ENCODE measurements at places on chromosomes 12 and 14.

GRCh38 chr12:90969346-90969745 is 14.4 kb upstream of the CCER1 start:
- DNase-seq = no peak

DNA sequence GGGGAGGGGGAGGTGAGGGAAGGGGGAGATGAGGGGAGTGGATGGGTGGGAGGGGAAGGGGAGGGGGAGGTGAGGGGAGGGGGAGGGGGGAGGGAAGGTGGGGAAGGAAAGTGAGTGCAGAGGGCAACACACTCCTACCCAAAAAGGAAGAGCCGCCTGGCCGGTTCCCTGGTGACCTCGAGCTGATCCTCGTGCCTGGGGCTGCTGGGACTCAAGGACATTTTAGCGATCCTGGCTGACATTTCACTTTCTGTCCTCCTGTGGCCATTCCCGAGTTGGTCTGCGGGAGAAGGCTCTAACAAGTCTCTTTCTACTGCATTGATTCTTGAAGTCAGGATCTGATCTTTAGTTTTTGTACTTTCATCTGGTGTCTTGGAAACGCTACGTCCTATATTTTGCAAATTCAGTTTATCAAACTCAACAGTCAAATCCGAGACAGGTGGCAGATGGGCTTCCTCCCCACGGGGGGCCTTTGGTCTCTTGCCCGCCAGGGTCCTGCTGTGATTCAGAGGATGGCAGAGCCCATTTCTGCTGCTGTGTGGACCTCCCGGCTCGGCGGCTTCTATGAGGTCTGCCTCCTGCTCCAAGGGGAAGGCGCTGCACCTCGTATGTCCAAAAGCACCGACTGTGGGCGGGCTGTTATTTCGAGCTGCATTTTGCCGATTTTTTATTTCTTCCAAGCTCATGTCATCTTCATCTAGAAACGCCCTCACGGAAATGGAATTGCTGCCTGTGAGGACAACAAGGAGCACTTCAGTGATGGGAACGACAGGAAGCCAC is 19.1 kb downstream of the PGAM5 start:
- no peak for DNase-seq

DNA sequence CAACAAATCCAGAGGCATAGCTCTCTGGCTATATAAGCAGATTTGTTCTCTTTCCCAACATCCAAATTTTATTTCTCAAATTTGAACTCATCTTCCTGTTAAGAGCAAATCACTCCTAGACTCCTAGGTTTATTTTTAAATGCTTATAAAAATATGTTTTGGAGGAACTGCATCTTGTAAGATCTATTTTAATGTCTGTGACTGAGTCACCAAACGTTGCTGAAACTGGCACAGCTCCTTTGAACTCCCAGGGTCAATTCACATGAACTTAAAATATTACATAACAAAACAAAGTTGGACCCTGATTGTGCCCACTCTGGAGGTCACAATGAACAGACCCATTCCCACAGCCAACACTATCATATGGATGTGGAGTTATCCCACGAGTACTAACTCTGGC is 23.9 kb downstream of the ANAPC7 start:
- DNase-seq = no peak

GRCh38 chr12:13942826-13943225 is 38.6 kb downstream of the GRIN2B start:
- DNase-seq = no peak

GRCh38 chr12:91215940-91216454 is 33.4 kb upstream of the DCN start:
- no peak for DNase-seq

DNA sequence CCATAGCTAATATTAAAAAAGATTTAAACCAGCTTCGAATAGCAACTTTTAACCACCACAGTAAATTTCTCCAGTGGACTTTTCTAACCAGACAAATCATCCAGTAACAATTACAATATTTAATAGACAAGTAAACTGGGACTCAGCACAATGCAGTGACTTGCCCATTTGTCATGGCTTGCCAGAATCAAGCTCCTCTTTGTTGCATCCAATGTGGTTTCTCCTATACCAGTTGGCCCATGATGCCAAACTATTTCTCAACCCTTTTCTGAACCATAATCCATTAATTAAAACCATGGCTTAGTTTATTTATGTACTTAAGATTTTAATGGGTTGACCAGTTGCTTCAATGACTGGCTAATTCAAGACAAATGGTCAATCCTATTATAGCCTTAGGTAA is 64.4 kb downstream of the DIO2 start:
- DNase-seq = no peak

GRCh38 chr12:14938301-14938700 is at the start of gene ERP27:
Gene ERP27 (minus strand): TSS chr12:14938537. CDS start chr12:14938508, 29 bp downstream.
- no peak for DNase-seq

- no peak for DNase-seq
These were observed 100.3 kb downstream of the LIN7A start for GRCh38 chr12:80837342-80837978.

- no peak for DNase-seq
These were observed 40.0 kb upstream of the GTF2A1 start for GRCh38 chr14:81260732-81261131.

GRCh38 chr12:124694250-124694649 is 126.8 kb upstream of the NCOR2 start:
- DNase-seq = no peak

DNA sequence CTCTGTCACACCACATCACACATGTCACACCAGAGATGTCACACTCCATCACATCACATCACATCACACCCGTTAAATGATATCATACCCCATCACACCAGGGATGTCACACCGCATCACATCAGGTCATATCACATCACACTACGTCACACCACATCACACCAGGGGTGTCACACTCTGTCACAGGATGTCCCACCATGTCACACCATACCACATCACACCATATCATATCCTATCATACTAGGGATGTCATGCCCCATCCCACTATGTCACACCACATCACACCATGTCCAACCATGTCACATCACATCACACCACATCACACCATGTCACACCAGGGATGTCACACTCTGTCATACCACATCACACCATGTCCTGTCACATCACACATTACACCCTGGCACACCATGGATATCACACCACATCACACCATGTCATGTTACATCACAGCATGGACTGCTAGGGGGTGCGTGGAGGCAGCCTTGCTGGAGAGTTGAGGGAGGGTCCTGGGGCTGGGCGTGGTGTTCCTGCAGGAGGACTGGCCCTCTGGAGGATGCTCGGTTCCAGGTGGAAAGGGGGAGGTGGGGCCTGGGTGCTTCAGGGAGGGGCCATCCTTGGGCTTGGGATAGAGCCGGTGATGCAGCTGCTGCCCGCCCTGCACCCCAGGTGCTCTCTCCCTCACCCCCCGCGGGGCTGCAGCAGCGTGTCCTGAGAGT is 134.6 kb downstream of the TMEM121 start:
- no peak for DNase-seq

GRCh38 chr14:65321370-65321875 is 91.1 kb upstream of the FUT8 start:
- no peak for DNase-seq

- DNase-seq = no peak
These were observed 11.3 kb downstream of the ASB8 start for GRCh38 chr12:48145981-48146380.

GRCh38 chr14:68586896-68587751 is 205.7 kb downstream of the ZFP36L1 start:
- no peak for DNase-seq

DNA sequence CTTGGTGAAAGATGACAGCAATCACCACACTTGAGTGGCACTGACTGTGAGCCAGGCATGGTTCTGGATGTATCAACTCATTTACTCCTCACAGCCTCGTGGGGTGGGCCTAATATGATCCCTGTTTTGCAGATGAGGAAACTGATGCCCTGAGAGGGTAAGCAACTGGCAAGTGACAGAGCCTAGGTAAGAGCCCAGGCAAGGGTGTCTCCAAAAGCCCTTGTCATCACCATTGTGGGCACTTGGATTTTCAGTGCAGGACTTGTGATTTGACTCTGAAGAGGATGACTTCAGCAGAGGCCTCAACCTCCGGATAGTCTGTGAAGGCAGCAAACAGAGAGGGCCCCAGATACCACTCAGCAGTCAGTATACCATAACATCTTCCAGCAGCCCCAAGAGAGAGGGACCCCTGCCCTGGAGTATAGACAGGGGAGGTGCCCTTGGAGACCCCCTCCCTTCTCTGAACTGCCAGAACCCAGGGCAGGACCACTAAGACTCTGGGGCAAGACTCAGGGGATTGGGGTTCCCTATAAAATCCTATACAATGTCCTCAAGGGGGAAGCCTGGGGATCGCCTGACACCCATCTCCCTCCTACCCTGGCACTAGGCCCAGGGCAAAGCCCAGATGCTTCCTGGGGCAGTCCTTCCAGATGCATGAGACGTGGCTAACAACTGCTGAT is 7.1 kb upstream of the KRT5 start:
- no peak for DNase-seq

DNA sequence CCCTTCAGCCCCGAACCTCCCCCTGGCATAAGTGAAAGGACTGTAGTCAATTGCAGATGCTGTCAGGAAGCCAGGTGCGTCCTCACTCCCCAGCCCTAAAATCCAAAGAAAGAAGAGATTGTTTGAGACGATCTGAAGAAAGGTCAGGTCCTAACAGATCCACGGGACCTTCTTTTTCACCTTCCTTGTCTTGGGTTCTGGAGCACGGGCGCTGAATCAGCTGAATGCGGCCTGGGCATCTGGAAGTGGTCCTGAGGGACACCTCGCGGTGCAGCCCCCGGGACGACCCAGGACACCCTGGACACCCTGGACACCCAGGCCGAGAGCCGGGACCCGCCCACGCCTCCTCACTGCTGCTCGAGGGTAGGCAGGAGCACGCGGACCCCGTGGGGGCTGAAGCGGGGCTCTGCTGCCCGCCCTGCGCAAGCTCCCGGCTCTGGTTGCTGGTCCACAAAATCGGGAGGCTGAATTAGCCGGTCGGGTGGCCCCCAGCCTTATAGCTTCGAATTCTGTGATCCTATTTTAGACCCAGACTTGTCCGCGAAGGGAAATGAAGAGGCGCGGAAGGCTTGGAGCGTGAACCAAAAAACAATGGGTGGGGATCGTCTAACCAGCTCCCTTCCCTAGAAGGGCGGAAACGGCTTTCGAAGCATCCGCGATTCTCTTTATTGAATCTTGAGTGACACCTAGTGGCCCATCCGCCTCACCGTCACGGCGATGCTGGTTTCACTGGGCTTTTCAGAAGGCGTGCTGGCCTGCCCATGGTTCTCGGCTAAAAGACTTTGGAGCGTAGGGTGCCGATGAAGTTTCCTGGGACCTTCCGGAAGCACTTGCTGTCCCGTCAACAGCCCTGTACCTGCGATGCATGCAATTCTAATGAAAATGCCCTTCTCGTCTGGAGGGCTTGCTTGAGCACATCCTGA is 46.4 kb upstream of the PLXNC1 start:
- peak; percentile 70 for DNase-seq

DNA sequence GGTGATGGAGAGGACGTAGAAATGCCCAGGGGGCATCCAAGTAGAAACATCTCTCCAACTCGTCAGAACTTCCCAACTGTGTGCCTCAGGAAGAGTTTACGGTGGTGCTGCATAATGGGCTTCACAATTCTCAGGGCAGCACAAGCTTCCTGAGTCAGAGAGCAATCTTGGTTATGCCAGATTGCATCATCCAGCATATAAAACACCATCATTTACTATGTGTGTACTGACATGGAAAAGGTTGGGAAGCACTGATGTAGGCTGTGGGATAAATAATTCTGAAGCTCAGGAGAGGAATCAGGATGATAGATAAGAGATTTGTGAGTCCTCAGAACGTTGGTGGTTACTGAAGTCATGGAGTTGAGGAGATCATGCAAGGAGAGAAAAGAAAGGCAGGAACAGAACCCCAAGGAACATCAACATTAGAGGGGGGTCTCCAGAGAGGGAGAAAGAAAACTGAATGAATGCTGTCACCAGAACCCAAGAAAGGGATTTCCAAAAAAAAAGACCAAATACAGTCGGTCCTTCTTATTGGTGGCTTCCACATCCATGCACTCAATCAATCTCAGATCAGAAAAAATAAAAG is 4.7 kb upstream of the NCKAP5L start:
- DNase-seq = no peak

GRCh38 chr14:44700694-44701093 is 193.6 kb upstream of the FSCB start:
- no peak for DNase-seq

GRCh38 chr12:109961201-109961600 is 35.0 kb downstream of the GIT2 start:
- no peak for DNase-seq

DNA sequence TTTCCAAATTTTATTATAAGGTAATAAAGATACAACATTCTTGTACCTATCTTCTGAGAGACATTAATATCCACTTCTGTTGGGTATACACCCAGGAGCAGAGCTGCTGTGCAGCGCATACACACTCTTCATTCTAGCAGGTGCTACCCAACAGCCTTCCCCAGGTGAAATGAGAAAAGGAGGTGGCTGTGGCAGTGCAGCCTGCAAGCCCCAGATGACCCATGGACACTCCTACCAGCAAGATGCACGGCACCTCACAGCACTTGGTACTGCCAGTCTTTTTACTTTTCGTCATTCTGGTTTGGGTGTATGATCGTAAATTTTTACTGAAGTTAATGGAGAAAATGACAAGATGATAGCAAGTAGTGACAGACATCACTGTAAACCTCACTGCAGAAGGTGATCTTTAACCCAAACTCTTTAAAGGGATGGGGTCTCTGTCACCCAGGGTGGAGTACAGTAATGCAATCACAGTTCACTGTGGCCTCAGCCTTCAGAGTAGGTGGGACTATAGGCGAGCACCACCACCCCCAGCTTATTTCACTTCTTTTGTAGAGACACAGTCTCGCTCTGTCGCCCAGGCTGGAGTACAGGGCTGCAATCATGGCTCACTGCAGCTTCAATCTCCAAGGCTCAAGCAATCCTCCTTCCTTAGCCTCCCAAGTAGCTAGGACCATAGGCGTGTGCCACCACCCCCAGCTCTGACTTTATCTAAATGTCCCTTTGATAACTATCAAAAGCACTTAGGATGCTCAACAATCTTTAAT is 26.5 kb downstream of the VPS37B start:
- DNase-seq = no peak

DNA sequence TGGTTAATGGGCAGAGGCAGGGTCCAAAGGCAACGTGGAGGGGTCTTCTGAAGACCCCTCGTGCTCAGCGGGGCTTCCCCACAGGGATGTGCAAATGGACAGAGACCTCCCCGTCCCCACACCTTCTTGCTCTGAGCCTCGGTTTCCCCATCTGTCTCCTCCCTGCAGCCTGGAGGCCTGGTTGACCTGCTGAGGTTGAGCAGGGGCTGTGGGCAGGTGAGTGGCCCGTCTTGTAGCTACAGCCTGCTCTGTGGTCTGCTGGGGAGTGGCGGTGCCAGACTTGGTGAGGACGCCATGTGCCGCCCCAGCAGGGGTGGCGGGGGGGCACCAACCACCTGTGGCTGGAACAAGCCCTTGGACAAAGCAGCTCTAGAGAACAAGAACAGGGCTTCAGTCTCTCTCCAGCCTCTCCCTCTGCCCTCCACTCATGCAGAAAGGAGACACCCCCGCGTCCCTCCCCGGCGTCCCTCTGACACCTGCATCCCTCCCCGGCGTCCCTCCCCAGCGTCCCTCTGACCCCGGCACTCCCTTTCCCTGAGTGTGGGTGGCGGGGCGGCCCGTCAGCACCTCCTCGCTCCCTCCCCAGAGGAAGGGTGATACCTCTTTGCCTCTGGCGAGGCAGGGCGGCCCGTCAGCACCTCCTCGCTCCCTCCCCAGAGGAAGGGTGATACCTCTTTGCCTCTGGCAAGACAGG is 83.7 kb downstream of the NOC4L start:
- no peak for DNase-seq

GRCh38 chr12:23535441-23535840 is 414.0 kb downstream of the SOX5 start:
- DNase-seq = no peak

Data from T-helper 2 cell (primary cell).